CD4-positive, alpha-beta T cell treated with Interleukin-15 for 4 hours (primary cell): ENCODE measurements at places on chromosomes 1 and 21.
A peak's percentile ranks its signal among the peaks of the same experiment; 100 is the strongest.

DNA sequence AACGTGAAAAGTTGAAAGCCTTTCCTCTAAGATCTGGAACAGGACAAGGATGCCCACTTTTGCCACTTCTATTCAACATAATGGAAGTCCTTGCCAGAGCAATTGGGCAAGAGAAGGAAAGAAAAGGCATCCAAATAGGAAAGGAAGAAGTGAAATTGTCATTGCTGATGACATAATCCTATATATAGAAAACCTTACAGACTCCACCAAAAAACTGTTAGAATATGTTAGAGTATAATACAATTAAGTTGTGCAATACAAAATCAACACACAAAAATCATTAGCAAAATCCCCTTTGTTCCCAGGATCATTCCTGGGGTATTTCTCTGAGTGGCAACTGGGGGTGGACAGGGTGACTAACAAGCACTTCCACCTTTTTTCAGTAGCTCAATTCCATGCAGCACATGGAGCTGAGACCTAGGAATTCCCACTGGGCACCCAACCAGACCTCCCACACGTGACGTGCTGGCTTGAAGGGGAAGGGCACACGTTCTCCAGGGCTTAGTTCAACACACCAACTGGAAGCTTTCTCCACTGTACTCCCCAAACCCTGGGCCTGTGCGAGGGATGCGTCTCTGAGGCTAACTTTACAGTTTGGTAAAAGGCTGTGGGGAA, 9.6 kb downstream of the STUM start:
- DNase-seq, result no peak

- DNase-seq, result no peak
Observed at GRCh38 chr1:177181280-177181630, 10.5 kb downstream of the BRINP2 start.

- DNase-seq, result no peak
Observed at GRCh38 chr1:35461966-35462651, 95.1 kb downstream of the KIAA0319L start.

DNA sequence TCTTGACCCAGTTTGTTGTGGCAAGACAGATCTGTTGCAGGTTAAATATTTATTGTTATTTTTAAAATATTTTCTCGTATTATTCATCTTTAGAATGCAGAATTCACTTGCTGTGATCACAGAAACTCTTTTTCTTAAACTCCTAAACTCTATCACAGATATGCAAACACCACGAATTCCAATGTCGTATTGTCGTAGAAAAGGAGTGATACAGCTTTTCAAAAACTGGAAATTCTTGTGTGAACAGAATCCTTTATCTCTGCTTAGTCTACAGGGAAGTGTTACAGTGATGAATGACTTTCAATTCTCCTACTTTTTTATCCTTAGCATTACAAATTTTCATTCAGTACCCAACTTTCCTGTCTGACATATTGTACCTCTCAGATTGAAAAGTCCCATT, 1329.5 kb upstream of the B3GALT2 start:
- no peak for DNase-seq

DNA sequence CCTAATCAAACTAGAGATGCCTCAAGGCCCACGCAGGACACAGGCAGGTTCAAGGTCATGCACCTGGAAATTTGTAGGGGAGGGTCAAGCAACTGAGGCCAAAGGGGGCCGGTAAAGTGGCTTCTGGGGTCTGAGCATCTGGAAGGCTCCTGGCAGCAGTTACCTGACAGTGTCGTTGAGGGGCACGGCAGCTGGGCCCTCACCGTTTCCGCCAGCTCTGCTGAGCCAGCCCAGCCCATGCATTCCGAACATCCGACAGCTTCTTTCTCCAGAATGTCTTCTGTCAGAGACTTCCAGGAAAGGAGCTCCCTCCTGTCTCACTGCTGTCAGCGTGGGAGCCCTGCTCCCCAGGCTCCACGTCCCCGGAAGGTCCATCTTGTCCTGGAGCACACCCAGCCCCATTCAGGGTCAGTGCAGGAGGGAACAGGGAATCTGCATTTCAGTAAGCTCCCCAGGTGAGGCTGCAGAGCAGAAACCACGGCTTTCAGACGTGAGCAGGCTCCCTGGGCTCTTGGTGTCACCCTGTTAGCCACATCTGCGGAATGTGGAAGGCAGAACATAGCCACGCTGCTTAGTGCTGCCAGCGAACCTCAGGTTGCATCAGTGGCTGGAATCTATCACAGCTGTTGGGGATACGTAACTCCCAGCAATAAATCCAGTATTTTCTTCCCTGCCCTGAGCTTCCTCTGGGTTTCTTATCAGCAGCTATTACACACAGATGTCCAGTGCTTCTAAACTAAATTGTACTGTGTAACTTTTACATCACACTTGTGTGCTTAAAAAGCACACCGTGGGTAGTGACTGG, 36.3 kb upstream of the FAM3B start:
- DNase-seq, result no peak

DNA sequence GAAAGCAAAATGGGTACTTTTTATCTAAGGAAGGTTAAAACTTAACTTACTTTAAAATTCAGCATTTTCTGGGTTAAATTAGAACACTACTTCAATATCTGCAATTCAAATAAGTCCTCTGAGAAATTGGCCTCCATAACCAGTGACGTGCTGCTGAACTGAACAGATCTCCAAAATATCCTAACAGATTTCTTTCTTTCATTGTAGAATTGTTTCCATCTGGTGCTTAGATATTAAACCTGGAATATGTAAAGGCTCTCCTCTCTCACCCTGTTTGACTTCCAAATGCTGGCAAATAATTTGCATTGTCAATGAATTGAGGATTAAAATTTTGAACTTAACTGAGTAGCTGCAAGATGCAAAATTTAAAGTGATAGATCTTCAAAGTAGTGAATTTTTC, 316.9 kb upstream of the CXADR start:
- DNase-seq, result no peak

- DNase-seq, result no peak
Observed at GRCh38 chr1:192378276-192378675, 61.5 kb downstream of the RGS21 start.

GRCh38 chr1:184390889-184391288, 4.1 kb downstream of the C1orf21 start:
- no peak for DNase-seq

GRCh38 chr1:200693327-200693726, 23.6 kb upstream of the DDX59 start:
- DNase-seq, result no peak

- DNase-seq, result peak; percentile 23
Observed at GRCh38 chr1:88892357-88892877, 1.1 kb upstream of the GTF2B start.

DNA sequence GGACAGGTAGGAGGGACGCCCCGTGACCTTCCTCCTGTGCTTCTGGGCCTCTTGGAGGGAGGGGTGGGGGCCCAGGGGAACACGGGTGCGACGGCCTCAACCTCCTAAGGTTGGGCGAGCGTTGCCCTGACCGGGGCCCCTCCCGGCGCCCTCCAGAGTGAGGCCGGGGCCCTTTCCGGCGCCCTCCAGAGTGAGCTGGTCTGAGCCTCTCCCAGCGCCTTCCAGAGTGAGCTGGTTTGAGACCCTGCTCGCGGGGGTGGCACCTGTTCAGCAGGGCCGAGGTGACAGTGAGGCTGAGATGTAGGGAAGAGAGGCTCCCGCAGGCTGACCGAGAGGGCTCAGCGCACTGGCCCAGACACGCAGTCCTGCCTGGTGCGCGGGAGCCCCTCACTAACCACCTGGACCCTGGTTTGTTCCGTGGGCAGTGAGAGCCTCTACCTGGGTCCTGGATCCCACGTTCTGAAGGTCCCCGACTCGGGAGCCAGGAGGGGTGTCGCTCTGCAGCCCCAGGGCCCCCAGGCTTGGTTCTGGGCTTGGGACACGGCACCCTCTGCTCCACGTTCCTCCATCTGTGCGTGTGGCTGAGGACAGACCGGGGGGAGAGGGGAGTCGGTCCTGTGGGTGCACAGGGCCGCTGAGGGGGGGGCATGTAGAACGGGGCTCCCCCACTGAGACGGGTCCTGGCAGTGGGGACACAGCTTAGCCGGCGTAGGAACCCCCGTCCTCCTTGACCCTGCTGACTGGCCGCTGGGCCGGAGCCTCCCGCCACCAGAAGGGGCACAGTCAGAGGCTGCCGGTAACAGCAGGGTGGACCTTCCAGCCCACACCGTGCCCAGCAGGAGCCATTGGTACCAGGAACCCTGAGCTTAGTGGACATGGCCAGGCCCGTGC, 1.4 kb downstream of the COL6A1 start:
- no peak for DNase-seq

- no peak for DNase-seq
Observed at GRCh38 chr1:167722152-167722869, 529 bp downstream of the MPZL1 start.

DNA sequence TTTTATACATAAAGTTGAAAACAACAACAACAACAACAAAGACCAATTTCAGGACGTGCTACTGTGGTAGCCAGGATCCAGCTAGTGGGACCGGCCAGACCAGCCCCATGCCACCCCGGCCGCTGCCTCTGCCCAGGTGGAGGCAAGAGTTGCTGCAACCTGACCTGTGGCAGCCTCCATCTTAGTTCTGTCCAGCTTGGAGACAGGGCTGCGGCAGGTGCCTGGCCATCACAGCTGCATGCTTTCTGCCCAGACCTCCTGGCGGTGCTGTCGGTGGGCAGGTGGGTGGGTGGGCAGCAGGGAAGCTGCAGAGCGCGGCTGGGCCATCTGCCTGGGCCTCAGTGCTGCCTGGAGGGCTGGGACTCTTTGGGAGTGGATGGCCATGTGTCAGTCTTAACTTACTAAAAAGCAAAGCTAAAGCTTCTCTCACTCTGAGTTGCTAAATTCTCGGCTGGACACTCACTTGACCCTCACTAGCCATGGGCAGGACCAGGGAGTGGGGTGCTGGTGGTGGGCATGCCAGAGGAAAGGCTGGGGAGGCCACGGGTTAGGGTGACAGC, 38.6 kb downstream of the KIAA1614 start:
- DNase-seq, result no peak

DNA sequence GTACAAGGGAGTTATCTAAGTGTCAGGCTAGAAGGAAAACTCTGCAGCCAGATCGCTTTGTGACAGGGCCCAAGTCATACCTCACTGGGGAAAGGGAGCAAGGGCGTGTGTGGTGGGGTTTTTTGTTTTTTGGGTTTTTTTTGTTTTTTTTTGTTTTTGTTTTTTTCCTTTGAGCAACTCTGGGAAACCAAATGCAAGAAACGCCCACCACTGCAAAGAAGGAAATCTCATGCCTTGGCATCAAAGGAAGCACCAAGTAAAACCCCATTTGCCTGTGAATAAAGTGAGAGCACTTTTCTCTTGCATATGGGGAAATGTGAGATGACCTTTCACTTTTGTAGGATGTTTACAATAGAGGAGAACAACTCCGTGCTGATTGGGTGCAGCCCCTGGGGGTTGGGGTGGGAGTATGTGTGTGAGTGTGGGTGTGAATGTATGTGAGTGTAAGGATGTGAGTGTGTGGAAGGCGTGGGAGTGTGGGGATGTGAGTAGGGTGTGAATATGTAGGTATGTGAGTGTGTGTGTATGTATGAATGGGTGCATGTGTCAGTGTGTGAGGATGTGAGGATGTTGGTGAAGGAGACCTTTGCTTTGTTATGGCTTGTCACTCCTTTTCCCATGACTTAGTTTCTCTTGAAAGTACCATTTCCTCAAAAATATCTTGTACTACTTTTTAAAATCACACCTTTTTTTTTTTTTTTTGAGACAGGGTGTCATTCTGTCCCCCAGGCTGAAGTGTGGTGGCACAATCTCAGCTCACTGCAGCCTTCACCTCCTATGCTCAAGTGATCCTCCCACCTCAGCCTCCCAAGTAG, 34.6 kb downstream of the IL12RB2 start:
- DNase-seq, result peak; percentile 7

DNA sequence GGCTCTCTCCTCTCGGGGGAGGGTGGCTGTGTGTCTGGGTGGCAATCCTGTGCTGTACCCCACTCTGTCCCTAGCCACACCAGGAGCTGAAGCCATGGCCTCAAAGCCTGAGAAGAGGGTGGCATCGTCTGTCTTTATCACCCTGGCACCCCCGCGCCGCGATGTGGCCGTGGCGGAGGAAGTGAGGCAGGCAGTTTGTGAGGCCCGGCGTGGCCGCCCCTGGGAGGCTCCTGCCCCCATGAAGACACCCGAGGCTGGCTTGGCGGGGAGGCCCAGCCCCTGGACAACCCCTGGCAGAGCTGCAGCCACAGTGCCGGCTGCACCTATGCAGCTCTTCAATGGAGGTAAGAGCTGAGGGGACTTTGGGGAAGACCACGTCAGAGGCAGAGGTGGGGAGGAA, 6.3 kb downstream of the FBLIM1 start:
- no peak for DNase-seq

GRCh38 chr1:78004719-78005447, at the start of gene DNAJB4:
TSS of gene DNAJB4 (plus strand) at chr1:78004939. CDS start at chr1:78005111, 172 bp downstream.
- DNase-seq, result peak; percentile 87

DNA sequence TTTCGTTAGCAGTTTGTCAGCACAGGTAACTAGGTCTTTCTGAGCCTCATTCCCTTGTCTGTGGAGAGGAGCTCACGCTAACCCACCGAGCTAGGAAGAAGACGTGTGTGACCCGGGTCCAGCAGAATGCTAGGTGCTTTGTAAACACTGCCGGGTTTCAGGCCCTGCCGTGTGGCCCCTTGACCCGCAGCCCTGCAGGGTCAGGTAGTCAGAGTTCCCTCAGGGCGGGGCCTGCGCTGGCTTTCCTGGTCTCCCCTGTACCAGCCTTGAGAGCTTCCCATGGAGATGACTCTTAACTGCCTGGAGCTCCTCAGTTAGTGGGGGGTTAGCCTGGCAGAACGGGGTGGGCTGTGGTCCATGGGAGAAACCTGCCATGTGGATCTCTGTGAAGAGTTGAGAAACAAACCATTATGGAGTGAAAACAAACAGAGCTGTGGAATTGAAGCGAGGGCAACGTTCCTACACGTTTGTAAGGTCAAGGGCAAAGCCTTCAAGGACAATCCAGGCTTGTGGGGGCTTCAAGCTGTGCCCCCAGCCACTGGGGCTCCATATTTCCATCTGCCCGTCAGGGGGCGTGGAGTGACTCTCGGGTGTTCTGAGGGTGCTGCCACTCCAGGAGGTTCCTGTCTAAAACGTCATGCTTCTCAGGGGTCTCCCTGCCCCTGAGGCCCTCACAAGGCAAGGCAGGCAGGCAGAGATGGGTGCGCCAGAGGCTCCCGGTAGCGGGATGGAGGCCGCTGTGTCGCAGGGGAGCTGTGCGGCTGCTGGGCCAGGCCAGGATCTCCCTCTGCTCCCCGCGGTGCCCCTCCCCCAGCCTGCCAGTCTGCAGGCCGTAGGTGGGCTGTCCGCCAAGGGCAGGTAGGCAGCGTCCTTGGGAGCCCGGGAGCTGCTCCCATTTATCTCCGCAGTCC, 23.8 kb downstream of the LHX4 start:
- no peak for DNase-seq
